ENCODE measurements at places on chromosomes 1 and 21.

DNA sequence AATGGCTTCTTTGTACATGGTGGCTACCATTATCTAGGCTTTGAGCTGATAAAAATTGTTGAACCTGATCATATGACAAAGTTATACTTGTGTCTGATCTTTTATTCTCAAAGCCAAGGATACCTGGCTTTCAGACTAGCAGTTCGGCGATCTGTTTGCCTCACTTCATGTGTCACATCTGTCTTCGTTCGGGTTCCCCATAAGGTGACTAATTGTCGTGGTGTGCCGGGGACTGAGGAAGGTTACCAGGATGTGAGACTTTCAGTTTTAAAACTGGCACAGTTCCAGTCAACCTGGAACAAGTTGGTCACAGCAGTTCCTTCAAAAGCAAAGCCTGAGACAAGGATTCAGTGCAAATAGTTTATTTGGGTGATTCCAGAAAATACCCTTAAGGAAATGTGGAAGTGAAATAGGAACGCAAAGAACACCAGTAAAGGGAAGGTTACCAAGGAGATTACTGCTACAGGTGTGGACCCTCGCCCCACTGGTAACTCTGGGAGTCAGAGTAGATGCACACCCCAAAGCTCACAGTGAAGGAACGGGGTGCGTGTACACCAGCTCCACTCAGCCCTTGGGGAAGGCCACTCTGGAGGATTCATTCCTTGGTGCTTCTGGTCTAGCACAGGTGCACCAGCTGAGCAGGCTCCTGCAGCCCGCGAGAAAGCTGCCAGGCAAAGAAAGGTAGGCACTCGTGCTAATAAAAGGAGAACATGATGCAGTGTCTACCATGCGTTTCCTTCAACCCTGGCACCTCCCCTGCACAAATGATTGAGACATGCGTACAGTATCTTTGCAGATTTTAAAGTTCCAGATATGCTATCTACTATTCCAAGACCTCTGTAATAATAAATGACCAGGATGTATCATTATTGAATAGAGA is 69.0 kb downstream of the VWA5B1 start:
- no peak for DNase-seq

GRCh38 chr1:29977550-29977949 is 741.2 kb downstream of the PTPRU start:
- DNase-seq: no peak

GRCh38 chr1:191620883-191621282 is 537.4 kb upstream of the RGS18 start:
- DNase-seq: no peak

- DNase-seq: no peak
Measured at GRCh38 chr1:246506367-246506673, 759 bp downstream of the SMYD3 start.

- DNase-seq: no peak
Measured at GRCh38 chr1:151710187-151710840, 6.3 kb downstream of the CELF3 start.

DNA sequence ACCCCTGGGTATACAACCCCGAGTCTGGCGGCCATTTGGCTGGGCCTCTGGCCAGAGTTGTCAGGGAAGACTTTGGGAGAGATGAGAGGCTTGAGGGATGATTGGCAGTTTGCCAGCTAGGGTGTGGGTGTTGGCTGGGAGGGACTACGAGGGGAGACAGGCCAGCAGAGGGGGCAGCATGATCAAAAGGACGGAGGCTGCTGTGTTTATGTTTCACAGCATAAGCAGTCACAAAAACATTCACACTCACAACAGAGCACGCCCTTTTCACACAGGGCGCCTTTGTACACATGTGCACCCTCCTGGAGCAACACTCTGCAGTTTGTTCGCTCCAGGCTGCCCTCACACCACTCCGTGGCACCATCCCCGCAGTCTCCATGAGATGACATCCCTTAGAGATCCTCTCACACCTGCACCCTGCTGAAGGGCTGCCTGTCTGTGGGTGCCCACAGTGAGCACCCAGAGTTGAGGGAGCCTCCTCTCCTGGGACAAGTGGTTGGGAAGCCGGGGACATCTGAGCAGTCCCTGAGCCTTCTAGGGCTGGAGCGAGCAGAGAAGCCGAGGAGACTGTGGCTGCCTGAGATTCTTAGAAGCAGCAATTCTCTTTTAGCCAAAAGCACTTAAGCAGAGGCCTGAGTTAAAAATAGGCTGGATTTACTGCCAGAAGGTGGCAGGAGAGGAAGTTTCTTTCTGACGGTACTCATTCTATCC is 15.4 kb downstream of the EFNA3 start:
- DNase-seq: peak; percentile 85

DNA sequence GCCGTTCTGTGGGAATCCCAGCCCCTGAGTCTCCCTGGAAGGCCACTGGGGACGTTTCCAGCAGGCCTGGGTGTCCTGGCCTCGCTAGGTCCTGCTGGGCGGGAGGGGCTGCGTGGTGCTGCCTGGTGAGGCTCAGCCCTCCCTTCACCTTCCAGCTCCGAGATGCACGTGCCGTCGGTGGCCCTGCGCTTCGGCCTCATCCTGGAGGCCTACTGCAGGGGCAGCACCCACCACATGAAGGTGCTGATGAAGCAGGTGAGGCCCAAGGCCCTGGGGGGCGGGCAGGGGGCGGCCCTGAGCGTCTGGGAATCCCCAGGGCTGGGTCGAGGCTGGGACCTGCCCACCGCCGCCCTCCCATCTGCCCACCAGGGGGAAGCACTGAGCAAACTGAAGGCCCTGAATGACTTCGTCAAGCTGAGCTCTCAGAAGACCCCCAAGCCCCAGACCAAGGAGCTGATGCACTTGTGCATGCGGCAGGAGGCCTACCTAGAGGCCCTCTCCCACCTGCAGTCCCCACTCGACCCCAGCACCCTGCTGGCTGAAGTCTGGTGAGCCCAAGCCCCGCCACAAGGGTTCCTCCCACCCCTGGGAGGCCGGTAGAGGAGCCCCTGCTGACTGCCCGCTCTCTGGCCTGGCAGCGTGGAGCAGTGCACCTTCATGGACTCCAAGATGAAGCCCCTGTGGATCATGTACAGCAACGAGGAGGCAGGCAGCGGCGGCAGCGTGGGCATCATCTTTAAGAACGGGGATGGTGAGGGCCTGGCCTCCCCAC is 70.3 kb downstream of the PIK3CD start:
- DNase-seq: no peak

DNA sequence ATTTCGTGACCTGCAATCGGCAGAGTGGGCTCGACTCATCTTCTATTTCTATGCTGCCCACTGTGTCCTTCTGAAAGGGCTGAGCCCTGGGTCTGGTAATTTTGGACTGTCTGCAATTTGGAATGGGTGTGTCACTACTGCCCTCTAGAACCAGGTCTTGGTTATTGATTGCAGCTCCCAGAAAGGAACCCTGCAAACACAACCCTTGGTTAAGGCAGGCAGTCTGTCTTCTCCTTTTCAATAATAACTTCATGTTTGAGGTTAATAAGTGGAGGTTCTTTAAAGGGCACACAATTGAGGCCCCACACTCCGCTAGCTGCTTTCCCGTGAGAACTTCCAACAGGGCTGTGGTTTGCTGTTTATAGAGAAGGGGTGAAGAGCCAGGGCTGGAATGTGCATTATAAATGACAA is 79.9 kb upstream of the LYST start:
- no peak for DNase-seq

- DNase-seq: peak; percentile 31
Measured at GRCh38 chr1:230130172-230130944, 63.3 kb downstream of the GALNT2 start.

GRCh38 chr1:177185209-177185608 is 14.5 kb downstream of the BRINP2 start:
- DNase-seq: no peak

DNA sequence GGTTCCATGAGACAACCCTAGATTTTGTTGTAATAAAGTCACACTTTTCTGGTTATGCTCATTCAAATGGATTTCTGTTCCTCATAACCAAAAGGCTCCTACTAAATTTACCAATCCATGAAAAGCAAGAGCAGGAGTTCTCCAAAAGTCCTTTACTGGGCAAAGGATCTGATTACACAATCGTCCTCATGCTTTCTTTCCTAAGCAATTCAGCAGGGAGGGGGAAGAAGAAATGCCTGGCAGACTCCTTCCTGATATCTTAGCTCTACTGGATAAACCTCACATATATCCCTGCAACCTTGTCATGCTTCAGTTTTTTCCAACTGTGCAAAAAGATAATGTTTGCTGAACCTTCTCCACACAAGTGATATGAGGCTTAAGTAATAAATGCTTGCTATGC is 67.6 kb upstream of the GUCA2B start:
- no peak for DNase-seq

DNA sequence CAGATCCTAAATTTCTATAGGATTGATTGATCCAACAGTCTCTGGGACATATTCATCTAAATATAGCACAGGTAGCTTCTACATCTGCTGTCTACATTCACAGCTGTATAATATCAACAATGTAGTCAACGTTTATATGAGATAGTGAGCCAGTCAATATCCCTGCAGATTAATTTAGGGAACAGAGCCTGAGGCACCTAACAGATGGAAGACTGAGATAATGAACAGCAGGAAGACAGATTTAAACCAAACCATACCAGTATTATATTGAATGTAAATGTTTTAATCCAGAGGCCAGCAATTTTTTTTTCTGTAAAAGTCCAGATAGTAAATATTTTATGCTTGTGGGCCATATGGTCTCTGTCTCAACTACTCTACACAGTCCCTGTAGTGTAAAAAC is 2072.4 kb downstream of the MRPL39 start:
- no peak for DNase-seq

- DNase-seq: no peak
Measured at GRCh38 chr1:117616356-117616755, 10.5 kb downstream of the TENT5C start.

Measured in NCI-H526 treated with DMSO at 0.1 percent for 48 hours (cell line).